ENCODE measurements at places on chromosomes 5 and 9.

- no peak for DNase-seq
Observed at GRCh38 chr9:32161209-32161608, 223.2 kb upstream of the ACO1 start.

DNA sequence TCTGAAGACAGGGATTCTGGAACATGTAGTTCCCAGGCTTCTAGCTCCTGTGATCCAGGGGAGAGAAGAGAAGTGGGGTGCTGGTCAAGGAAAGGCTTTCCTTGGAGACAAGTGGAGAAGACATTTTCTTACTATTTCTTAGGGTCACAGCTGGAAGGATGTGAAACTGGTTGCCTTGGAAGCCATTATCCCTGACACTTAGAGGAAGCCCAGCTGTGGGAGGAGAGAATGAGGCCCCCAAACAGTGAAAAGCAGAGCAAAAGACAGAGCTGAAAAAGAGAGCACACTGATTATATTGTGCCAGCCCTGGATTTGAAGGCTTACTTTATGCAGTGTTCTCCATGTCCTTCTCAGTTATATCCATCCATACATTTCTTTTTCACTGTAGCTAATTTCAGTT, 17.5 kb upstream of the SHB start:
- DNase-seq = no peak

DNA sequence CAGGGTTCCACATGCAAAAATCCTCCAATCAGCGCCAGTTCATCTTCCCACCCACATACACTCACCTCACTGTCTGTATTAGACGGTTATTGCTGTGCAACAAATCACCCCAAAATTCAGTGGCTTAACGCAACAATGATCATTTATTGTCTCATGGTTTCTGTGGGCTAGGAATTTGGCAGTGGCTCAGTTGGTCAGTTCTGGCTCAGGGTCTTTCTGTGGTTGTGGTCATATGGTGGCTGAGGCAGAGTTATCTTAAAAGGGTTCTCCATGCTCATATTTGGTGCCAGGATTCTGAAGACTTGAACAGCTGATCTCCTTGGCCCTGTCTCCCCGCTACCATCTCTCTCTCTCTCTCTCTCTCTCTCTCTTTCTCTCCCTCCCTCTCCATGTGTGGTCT, 12.9 kb downstream of the ZNF618 start:
- no peak for DNase-seq

DNA sequence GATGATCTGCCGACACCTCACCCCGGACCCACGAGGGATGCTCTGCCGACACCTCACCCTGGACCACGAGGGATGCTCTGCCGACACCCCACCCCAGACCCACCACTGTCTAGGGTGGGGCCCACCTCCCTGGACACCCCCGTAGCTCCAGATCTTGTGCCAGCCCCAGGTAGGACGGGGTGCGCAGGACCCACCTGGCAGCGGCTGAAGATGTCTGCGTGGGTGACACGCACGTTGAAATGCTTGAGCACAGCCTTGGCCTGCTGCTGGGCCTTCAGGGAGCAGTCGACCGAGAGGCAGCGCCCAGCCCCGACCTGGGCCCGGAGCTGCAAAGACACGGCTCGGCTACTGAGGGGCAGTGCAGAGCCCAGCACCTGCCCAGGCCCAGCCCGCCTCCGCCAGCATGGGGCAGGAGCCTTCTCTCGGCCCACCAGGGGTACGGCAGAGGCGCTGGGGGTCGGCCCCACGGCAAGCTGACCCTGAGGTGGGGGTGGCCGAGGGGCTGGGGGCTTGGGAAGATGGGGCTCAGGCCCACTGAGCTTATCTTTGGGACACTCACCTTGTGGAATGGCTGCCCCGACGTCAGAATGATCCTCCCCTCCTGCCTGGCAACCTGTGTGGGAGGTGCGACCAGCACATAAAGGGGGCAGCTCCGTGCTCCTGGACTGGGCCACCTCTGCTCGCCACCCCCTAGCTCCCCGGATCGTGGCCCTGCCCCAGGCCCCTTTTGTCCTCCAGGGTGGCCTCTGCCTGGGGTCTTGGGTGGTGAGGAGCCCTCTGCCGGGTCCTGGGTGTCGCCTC, 21.7 kb upstream of the NRARP start:
- no peak for DNase-seq

- DNase-seq = no peak
Observed at GRCh38 chr5:143772621-143773020, 39.3 kb upstream of the HMHB1 start.

GRCh38 chr9:14531341-14532269, 161.6 kb downstream of the ZDHHC21 start:
- DNase-seq = no peak

GRCh38 chr5:145911164-145911563, 25.2 kb upstream of the SH3RF2 start:
- no peak for DNase-seq

GRCh38 chr5:137954131-137954879, 65.0 kb downstream of the PKD2L2 start:
- DNase-seq = no peak

DNA sequence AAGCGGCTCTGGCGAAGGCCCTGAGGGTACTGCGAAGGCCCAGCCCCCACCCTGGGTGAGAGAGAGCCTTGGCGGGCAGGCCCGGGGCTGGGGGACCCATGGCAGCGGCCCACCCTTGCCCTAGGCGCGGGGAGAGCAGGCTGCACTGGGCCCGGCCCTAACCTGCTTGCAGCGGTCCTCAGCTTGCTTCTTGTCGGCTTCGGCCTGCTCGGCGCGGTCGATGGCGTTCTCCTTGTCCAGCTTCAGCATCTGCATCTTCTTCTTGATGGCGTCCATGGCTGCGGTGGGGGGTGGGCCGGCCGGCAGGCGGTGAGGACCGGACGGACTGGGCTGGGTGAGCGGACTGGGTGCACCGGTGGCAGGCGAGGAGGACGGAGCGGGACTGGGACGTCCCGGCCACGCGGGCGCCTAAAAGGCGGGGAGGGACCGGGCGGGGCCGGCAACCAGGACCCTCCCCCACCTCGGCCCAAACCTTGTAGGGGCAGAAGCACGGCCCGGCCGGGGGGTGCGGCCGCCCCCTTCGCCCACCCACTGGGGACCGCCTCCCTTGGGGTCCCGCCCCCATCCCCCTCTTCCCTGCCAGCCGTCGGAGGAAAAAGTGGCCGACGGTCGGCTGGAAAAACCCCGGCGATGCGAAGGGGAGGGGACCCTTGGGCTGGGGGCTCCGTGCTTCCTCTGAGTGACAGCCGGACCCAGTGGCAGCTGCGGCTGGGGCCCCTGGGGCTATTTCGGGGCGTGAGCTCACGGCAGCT, at the start of gene TPM2:
Gene TPM2 (minus strand): TSS at position 384 of the 752 bp plus-strand sequence. CDS start 108 bp downstream, at position 276.
- DNase-seq = no peak

DNA sequence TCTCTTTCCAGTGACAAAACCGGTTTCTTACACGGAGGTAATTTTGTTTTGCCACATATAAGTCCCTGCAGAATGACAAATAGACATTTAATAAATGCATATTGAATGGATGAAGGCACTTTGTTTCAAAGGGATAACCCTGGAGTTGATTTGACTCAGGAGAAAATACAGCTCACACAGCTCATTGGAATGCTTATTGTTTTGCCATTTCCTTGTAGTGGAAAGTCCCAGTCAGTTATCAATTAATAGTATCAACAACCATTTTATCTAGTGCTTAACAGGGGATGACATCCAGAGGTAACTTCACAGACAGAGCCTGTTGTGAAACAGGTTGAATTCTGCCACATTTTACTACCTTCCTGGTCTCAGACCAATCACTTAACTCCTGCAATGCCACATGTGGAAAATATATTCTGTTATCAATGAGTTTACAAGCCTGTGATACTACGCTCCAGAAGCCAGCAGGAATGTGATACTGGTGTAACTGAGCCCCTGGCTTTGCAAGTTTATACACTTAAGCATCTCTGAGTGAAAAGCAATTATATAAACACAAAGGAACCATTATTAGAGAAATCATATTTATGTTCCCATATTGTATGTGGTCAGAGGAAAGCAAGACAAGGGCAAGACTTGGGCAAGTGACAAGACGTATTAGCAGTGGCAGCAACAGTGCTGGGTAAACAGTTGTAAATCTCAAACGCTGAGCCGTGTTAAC, 123.1 kb upstream of the ANKRD55 start:
- DNase-seq = no peak

DNA sequence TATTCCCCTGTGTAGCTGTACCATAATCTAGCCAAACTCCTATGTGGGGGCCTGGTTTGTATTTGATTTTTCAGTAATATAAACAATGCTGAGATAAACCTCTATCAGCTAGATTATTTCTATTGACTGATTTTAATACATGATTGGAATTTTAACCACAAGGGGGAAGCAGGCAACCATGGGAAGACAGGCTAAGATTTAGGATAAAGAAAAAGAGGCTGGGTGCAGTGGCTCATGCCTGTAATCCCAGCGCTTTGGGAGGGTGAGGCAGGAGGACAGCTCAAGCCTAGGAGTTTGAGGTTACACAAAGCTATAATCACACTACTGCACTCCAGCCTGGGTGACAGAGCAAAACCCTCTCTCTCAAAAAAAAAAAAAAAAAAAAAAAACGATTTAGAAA, 18.1 kb upstream of the GPX3 start:
- DNase-seq = no peak

GRCh38 chr5:175104677-175105076, 339.3 kb downstream of the DRD1 start:
- no peak for DNase-seq

- no peak for DNase-seq
Observed at GRCh38 chr5:39934830-39935229, 510.1 kb upstream of the DAB2 start.

GRCh38 chr5:5302201-5302600, 120.3 kb upstream of the ICE1 start:
- no peak for DNase-seq

DNA sequence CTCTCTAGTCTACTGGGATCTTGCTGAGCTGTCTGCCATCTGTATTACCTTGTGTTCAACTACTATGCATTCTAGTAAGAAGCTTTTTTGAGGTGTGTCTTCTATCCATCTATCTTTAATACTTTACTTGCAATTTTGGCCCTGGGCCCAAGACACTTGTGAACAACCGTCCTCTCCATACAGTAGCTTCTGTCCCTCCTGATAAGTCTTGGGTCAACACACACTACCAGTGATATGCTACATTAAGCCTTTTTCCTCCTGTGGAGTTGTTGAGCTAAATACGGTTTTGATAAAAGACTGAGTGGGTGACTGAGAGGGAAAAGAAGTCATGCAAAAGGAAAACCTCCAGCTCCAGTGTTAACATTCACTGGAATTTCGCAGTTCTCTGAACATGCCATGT, 133.3 kb upstream of the PCA3 start:
- DNase-seq = no peak

DNA sequence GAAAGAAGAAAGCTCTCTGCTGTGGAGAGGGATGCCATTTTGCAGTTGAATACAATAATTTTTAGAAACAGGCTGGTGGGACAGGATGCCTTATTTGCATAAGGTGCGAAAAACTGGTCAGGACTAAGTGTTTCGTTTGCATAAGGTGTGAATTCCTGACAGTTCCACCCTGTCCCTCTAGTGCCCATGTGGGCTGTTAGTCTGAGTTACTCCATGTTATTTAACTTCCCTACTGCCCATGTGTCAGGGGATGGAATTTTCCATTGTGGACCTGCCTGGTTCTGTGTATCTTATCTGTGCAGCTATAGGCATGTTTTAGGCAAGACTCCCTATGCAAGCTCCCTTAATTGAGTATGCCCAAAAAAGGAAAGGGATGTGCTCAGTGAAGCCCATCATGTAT, 35.3 kb upstream of the NFIL3 start:
- no peak for DNase-seq

GRCh38 chr5:147935032-147935431, 28.7 kb upstream of the C5orf46 start:
- DNase-seq = no peak

GRCh38 chr9:13447843-13448422, 168.4 kb upstream of the MPDZ start:
- DNase-seq = no peak

- no peak for DNase-seq
Observed at GRCh38 chr5:31757806-31758205, 118.9 kb downstream of the PDZD2 start.

DNA sequence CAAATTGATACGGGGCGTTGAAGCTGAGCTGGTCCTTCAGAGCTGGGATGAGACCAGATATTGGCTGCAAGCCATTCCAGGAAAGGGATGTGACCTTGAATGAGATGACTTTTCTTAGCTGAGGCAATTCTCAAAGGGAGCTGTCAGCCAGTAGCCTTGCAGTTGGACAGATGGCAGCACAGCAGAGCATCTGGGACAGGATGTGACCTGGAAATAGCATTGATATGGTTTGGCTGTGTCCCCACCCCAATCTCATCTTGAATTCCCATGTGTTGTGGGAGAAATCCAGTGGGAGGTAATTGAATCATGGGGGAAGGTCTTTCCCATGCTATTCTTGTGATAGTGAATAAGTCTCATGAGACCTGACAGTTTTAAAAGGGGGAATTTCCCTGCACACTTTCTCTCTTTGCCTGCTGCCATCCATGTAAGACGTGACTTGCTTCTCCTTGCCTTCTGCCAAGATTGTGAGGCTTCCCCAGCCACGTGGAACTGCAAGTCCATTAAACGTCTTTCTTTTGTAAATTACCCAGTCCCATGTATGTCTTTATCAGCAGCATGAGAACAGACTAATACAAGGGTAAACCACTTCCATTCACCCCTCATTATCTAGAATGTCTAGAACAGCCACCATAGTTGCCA, 19.8 kb upstream of the MTX3 start:
- no peak for DNase-seq

- DNase-seq = no peak
Observed at GRCh38 chr5:172841-173251, 18.4 kb upstream of the LRRC14B start.

GRCh38 chr9:70947086-70947485, 174.3 kb downstream of the TRPM3 start:
- DNase-seq = no peak

DNA sequence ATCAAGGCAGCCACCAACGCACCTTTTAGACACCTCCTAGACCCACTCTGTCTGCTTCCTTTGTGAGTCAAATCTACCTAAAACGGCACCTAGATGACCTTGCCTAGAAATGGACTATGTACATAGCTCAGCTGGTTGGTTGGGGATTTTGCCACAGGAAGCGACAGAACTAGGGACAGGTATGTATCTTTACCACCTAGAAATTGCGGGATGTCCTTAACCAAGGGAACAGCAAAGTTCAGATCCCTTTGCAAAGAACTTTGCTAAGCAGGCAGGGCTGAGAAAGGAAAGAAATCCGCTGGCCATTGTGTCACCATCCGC, 2.0 kb upstream of the ENC1 start:
- no peak for DNase-seq

- no peak for DNase-seq
Observed at GRCh38 chr5:77302247-77302646, 91.8 kb downstream of the PDE8B start.

DNA sequence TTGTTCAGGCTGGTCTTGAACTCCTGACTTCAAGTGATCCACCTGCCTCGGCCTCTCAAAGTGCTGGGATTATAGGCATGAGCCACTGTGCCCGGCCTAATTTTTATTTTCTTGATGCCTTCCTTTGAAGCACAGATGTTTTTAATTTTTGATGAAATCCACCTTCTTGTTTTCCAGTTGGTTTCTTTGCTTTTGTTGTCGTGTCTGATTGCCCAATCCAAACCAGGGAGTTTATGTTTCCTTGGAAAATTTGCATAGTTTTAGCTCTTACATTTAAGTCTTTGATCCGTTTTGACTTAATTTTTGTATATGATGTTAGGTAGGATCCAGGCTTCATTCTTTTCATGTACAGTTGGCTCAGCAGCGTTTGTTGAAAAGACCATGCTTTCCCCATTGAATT, 15.2 kb downstream of the EHMT1 start:
- DNase-seq = no peak

GRCh38 chr5:154862766-154863165, 4.3 kb downstream of the CNOT8 start:
- no peak for DNase-seq

GRCh38 chr5:165196961-165197360, 1691.5 kb downstream of the MAT2B start:
- DNase-seq = no peak
